ENCODE measurements at places on chromosomes 3 and 15.

DNA sequence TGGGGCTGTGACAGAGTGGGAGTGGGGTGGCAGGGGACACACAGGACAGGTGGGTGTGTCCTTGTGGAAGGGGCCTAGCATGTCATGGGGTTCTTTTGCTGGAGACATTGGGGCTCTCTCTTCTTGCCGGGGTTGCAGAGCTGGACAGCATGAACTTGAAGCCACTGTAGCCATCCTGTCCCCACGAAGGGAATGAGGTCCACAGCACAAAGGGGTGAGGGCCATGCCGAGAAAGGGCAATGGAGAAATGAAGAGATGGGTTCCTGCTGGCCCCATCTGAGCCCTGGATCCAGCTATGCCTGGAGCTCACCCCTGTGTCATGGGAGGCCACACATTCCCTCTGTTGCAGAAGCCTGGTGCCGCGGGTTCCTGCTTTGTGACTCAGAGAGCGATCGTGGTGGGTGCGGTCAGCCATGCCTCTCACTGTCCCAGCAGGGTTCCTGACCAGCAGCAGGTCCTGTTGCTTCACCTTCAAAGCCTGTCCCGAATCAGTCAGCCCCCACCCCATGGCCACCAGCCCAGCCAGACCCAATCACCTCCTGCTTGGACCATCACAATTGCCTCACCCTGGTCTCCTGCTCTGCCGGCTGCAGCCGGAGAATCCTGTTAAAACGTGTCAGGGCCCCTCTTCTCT is 50.0 kb downstream of the DNAJB8 start:
- DNase-seq, result no peak

DNA sequence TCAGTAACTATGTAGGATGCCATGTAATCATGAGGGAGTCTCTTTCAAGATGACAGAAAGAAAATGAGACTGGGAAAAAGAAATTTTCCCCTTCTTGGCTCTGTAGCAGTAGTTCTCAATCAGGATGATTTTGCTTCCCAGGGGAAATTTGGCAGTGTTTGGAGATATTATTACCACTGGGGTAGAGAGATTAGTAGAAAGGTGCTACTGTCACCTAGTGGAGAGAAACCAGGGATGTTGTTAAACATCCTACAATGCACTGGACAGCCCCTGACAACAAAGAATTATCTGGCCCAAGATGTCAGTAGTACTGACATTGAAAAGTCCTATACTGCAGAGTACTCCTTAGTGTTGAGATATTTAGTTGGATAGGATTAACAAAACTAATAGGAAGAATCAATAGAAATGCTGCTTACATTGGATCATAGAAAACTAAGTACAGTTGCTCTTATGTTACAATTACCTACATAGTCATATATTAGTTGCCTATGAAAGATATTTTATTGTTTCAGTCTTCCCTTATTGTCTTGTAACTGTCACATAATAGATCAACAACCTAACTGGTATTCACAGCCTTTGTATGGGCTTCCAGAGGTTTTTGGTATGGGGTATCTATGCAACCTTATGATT is 433.3 kb downstream of the RAP2B start:
- DNase-seq, result no peak

- DNase-seq, result no peak
Observed at GRCh38 chr3:27885641-27886040, 163.5 kb upstream of the EOMES start.

- DNase-seq, result no peak
Observed at GRCh38 chr15:59203008-59203407, 3.6 kb upstream of the LDHAL6B start.

DNA sequence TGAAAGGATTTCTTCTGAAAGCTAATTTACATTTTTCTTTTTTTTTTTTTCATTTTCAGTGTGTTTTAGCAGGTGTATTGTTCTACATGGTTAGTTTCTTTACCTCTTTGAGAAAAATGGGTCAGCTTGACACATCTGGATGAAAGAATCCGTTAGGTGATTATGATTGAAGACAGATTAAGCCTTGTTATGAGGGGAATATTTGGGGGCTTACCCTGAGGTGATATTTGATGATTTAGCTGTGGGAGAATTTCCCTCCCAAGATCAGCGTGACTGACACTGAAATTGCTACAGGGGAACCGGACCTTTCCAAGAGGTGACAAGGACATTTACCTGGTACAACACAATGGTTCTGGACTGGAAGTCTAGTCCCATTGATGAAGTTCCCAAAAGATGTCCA is 147.5 kb downstream of the NFKBIZ start:
- no peak for DNase-seq

DNA sequence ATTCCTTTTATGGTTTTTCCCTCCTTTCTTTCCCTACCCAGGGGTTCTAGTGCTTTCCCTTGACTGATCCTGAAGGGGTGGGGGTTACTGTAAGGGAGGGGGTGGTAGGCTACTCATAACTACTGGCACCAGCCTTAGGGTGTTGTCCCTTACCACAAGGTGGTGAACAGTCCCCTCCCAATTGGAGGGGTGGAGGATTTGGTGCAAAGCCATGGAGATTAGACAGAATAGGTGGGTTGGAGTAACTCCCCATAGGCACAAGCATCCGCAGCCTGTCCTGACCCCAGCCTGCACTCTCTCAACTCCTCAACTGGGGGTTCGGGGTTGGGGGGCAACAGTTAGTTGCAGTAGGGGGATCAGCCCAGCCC is 2.6 kb upstream of the HYAL2 start:
- DNase-seq, result no peak

DNA sequence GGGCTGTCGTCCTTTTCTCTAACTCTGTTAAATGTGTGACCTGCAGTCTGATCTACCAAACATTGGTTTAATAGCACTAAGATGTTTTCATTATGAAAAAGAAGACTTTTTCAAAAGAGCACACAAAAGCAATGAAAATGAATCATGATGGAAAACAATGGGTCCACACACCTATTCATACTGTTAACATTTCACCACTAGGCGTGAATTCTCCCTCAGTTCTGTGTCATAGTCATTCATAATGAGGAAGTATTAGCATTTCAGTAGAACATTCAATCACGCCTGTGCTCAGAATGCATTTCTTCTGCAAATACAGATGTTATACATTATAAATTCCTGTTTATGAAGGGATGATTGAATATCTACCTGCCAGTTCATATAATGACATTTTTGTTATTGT is 35.9 kb downstream of the EIF4E3 start:
- no peak for DNase-seq

DNA sequence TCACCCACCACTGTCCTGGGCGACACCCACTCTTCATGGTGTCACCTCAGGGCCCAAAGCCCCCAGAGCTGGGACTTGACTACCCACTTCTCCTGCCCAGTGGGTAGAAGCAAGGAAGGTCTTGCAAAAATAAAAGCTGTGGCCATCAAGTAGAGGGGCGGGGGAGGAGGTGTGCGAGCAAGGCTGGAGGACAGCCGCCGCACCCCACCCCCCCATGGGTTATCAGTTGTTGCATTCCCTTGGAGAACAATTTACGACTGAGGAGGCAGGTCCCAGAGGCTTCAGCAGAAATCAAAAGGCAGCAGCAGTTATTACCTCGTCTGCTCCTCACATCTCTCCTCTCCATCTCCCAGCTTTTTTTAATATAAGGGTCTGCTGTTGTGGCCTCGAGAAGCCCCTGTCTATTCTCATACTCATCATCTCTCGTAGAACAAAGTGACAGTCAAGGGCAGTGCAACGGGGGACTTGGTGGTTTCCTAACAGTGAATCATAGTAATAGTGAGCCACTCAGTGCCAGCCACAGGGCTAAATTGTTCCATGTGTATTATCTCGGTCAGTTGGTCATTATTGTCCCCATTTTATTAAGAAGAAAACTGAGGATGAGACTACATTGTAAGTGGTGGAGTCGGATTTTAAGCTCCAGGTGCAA is 116.4 kb downstream of the PDCD6IP start:
- no peak for DNase-seq

DNA sequence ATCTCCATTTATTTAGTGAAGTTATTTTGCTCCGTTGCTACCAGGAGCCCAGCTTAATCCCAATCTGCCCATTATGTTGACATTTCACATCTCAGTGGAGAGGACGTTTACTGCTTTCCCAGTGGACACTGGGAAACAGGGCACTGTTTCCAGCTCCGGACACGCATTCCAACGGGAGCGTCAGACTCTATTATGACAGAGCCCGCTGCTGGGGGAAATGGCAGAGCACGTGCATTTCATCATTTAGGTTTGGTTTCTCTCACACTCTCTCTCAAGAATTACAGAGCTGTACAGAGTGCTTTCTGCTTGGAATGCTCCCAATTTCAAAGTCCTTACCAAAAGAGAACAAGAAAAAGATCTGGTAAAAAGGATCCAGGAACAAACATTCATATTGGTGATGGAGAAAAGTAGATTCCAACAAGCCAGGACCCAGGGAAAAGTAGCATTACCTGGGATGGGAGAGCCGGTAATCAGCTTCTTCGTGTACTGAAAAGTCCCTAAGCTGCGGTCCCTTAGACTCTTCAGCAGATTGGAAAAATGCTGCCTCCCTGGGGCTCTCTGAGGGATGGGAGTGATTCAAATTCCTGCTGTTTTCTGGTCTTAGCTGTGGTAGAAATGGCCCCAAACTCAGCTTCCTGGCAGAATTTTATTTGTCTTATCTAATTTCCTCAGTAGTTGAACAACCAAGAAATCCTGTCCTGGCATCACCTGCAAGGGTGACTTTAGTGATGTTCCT is 136.0 kb upstream of the THBS1 start:
- no peak for DNase-seq

GRCh38 chr3:40566694-40567093 is 41.9 kb downstream of the ZNF621 start:
- DNase-seq, result no peak

GRCh38 chr3:137065381-137065780 is 107.6 kb downstream of the IL20RB start:
- DNase-seq, result no peak

- DNase-seq, result peak; percentile 54
Observed at GRCh38 chr15:71103102-71103676, 12.1 kb upstream of the THSD4 start.

DNA sequence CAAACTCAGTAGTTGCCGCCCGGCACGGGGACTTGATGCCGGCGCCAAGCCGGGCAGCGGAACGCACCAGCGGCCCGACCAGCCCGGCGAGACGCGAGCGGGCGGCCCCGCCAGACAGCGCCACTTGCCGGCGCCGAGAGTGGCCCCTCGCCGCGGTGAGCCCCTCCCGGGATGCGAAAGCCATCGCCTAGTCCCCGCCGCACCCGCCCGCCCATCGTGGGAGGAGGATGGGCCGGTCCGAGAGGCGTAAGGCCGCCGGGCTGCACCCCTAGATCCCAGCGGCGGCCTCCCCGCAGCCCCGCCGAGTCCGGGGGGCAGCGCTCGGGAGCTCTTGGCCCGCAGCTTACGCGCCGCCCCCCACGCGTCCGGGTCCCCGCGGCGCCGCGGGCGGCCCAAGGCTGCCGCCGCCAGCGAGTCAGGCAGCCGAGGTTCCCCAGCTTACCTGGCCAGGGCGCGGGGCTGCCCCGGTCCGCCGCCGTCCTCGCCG is 609 bp downstream of the GOLGA8A start:
- peak; percentile 54 for DNase-seq

DNA sequence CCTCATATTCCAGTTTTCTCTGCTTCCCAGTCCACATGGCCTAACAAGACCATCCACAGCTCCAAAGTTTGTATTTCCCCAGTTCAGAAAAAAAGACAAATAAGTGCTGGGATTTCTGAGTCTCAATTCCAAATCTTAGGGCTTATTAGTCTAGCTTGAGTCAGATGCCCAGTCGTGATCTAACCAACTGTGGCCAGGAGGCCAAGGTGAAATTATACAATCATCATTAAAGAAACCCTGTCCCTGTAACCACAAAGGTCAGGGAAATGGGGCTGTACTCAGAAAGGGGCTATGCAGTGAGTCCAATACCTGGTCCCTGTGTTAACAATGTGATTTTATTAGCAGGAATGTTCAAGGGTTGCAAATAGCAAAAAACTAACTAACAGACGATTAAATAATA is 40.5 kb upstream of the MITF start:
- no peak for DNase-seq

DNA sequence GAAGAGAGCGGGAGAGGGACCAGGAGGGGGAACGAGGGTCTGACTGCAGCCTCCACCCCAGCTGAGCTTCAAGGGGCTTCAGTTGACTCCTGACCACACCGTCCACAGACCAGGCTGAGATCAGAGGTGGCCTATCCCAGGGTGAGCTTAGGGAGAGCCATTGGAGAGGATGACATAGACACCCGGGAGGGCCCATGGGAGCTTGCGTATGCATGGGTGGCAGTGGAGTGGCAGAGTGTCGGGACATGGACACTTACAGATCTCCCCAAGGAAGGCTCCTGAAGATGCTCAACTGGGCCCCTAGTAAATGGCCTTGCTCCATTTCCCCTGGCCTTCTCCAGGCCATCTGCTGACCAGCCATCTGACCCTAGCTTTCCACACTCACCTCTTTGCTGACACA is 12.6 kb upstream of the ALAS1 start:
- DNase-seq, result no peak

- no peak for DNase-seq
Observed at GRCh38 chr15:98734466-98735199, 86.3 kb downstream of the IGF1R start.

DNA sequence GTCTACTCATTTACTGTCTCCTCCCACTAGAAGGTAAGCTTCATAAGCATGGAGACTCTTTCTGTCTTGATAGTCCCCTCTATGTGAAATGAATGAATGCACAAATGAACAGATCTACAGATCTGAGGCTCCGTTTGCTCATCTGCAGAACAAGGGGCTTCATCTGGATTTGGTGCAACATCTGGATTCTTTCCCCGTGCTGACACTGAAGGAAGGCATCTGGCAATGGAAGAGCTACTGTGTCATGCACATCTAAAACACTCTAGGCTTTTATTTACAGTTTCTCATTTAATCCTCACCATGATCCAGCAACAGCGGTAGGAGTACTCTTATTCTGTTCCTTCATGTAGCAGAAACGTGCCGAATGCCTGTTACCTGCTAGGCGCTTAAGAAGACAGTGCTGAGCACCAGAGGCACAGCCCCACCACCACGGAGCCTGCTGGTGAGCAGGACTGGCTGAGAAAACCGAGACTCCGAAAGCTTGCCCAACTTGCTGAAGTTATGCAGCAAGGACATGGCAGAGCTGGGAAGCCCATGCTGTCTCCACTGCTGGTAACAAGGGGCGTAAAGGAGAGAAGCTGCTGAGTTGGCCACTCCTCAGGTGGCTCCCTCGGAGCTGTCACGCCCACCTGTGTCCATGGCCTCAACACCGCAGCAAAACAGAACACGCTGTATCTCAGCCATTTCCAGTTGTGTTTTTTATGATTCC is 31.1 kb downstream of the LSM3 start:
- no peak for DNase-seq

GRCh38 chr15:50628421-50628820 is 58.2 kb downstream of the TRPM7 start:
- DNase-seq, result no peak

- no peak for DNase-seq
Observed at GRCh38 chr3:11498646-11499045, 145.1 kb downstream of the VGLL4 start.

DNA sequence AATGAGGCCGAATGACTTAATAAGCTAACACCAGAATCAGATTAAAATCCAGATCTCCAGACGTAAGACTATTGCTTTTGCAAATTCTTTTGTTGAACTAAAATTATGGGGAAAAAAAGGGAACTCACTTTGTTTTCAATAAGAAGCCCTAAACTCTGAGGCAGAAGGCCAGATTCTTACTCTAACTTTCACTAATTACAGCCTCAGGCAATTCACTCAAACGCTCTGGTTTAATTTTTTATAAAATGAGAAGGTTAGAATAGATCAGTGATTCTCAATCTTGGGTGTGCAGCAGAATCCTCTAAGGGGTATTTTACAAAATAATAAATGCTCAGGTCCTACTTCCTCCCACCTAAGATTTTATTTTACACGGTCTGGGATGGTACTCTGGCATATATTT is 38.1 kb downstream of the C3orf70 start:
- DNase-seq, result no peak
